ENCODE measurements at places on chromosomes 2 and 18. TPM values are rescaled to one million over a fixed set of nuclear protein-coding genes. Genes with fewer than 3 reads are reported as not detected.

ANKRD30BL gene
- total RNA-seq = not detected

ELP2 gene
- total RNA-seq = 109 TPM

- DNase-seq = no peak
These were observed 146.2 kb upstream of the MSH6 start for GRCh38 chr2:47636596-47637264.

DNA sequence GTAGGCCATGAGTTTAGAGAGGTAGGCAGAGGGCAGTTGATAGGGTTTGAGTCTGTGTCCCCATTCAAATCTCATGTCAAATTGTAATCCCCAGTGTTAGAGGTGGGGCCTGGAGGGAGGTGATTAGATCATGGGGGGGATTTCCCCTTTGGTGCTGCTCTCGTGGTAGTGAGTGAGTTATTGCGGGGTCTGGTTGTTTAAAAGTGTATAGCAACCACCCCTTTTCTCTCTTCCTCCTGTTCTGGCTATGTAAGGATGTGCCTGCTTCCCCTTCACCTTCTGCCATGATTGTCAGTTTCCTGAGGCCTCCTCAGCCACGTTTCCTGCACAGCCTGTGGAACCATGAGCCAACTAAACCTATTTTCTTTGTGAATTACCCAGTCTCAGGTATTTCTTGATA, 25.5 kb downstream of the MARCHF4 start:
- DNase-seq = no peak

- DNase-seq = no peak
These were observed 55.4 kb upstream of the COL5A2 start for GRCh38 chr2:189234991-189235390.

GRCh38 chr2:37343537-37344434, 644 bp upstream of the QPCT start:
- DNase-seq = no peak

DNER gene
- 2.9 TPM for total RNA-seq

CMPK2 gene
- 1.5 TPM for total RNA-seq

DNA sequence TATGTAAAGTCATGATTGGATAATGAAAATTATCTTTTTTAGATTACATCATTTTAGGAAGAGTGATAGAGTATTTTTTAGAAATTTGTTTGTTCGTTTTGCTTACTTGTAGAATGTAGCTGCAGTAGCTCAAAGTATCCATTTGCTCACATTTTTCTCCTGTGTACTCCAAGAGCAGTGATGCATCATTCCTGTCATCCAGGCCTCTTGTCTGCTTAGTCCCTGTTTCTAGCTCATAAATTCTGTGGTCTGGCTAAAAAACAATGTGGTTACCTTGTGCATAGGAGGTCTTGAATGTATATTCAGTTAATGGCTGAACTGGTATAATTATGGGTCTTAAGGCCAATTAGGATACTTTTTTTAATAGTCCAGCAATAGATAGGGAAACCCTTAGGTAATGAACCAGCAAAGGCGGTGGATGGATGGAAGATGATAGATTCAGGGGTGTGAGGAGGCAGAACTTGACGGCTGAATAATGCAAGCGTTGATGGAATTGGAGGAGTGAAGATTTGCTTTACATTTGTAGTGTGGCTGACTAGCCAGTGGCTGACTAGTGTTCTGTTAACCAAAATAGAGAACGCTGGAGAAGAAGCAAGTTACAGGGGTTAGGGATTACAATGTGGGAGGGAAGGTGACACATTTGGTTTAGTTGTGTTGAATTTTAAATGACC, 145.0 kb downstream of the ZNF407 start:
- no peak for DNase-seq

- DNase-seq = no peak
These were observed 640 bp upstream of the SPR start for GRCh38 chr2:72886505-72887031.

- DNase-seq = no peak
These were observed 72.3 kb downstream of the LDLRAD4 start for GRCh38 chr18:13290856-13291271.

DNA sequence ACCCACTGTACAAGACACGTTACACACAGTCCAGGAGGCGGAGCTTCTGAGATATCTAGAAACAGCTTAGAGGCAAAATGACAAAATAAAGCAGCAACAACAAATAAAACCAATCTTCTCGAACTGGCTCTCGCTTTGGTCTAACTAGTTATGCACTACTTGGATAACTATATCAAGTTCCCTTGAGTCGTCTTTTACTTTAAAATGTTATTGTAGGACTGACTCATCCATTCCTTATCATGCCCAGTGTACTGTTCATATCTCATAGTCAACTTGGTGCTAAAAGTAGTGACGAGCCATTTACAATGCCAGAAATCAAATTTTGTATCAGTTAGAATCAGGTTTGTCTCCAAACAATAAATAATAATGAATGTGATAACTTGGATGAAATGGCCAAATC, 102.5 kb upstream of the SLC35G4 start:
- DNase-seq = no peak

MC2R gene
- total RNA-seq = not detected

CCL20 gene
- total RNA-seq = 0.30 TPM

FAM161A gene
- total RNA-seq = 7.3 TPM

DNA sequence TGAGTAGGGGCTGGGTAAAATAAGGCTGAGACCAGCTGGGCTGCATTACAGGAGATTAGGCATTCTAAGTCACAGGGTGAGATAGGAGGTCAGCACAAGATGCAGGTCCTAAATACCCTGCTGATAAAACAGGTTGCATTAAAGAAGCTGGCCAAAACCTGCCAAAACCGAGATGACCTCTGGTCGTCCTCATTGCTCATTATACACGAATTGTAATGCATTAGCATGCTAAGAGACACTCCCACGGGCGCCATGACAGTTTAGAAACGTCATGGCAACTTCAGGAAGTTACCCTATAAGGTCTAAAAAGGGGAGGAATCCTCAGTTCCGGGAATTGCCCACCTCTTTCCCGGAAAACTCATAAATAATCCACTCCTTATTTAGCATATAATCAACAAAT, 132.2 kb downstream of the ARL4C start:
- no peak for DNase-seq

NRP2 gene
- 1.2 TPM for total RNA-seq

- DNase-seq = no peak
These were observed 849 bp upstream of the TMEM18 start for GRCh38 chr2:677959-678550.

DNA sequence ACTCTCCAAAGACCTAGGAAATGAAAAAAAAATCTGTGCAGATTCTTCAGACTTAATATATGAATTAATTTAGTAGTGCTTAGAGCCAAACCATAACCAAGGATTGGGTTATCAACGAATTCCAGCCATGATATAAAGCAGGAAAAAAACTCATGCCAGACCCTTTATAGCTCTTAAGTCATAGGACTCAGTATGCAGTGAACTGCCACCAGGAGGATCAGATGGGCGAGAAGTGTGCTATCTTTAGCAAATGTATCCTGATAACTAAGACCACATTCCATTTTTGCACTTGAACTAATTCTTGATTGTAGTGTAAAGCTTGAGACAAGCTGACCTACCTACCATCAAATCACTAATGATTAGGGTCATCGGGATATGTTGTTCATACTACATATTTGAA, 178.1 kb downstream of the IKZF2 start:
- no peak for DNase-seq

- no peak for DNase-seq
These were observed 193.5 kb downstream of the SS18 start for GRCh38 chr18:25896956-25897355.

GPAT2 gene
- total RNA-seq = 54.2 TPM

RPE gene
- total RNA-seq = 67.6 TPM

RALB gene
- total RNA-seq = 42.8 TPM

DNA sequence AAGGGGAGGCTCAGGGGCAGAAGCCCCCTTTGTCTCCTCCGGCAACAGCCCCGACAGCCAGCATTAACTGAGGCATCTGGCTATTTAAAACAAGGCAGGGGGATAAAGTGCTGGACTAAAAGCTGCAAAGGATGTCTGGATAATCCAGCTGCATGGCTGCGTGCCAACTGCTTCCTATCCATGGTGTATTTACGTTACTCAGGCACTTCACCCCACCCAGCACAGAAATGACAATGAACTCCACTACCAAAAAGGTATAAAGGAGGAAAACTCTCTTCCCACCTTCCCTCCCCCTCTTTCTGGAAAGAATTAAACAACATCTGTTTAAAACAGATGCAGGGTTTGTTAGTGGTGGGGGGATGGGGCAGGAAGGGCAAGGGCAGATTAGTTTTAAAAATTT, 82.5 kb downstream of the SPRED2 start:
- no peak for DNase-seq

DNA sequence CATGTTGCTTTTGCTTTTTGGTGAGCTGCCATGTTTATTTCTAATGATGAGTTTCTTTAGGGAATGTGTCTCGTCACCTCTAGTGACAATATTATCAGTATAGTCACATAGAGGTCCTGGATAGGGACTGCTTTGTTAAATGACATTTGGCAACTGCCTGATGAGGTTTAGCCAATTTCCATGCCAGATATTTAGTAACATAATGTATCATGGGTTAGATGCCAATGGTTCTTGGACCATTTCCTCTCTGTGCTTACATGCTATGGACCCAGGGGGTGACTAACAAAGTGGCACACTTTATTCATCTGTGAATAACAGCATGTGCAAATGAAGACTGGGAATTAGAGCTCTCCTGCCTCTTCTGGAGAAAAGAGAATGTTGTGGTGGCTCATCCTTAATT, 56.2 kb upstream of the RAB27B start:
- no peak for DNase-seq

C2orf15 gene
- total RNA-seq = 1.9 TPM

DNA sequence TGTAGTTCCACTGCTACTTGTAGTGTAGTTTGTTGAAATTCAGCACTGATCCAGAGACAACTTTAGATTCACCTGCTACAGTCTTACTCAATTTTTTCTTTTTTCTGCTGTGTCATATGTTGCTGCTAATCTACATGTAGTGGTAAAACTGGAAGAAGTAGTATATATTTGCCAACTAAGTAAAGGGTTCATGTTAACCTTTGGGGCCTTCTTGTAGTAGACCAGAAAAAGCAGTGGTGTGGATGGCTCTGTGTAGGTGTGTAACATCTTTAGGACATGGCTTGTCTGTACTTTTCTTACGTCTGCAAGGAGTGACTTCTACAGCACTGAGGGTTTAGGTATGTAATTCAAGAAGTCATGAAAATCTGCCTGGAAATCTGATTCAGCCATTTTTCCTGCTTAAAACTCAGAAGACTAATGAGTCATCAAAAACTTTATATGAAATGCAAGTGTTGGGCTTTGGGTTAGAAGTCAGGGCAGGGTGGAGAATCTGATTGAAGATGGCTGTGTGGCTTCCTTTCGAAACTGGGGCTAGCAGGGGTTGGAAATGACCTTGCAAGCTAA, 8.4 kb downstream of the PTPRM start:
- DNase-seq = no peak

DNA sequence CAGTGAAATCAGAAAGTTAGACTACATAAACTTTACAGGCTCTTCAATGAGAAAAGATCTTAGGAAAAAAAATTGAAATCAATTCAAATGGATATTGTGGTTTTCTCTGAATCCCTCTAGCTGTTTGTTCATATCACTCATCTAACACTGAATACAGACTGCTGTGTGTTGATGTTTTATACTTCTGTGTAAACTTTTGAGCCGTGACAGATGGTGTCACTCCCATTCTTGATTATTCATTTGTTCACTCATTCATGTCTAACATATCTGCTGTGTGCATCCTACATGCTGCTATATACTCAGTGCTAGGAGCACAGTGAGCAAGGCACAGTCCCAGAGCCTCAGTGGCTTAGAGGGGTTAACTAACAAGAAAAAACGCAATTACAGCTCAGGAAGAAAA, 12.6 kb downstream of the KLHL23 start:
- no peak for DNase-seq

TSGA10 gene
- total RNA-seq = 6.6 TPM

DNA sequence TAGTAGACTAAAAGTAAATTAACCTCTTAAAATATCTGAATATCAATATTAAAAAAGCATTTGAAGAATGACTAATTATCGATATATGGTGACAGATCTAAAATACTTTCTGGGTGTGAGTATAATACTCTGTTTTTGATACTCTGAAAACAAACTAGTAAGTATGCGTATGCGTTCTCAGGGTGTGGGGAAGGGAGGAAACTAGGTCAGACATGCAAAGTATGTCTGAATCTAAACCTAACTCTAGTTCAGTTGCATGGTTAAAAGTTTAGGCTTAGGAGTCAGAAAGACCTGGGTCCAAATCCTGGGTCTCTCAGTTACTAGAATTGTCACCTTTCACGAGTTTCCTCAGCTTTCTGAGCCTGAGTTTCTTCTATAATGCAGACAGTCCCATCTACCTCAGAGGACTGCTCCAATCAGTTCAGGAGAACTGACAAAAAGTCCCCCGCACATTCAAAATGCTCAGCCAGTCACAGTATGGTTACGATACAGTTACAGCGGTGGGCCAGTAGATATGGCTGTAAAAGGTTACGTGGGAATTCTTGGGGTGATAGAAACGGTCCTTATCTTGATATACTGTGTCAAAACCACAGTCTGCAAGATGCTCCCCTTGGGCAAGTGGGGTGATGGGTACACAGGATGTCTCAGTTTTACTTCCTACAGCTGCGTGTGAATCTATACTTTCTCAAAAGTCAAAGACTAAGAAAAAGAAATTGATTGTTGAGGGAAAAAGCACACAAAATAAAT, 29.2 kb downstream of the UNC50 start:
- no peak for DNase-seq

DNA sequence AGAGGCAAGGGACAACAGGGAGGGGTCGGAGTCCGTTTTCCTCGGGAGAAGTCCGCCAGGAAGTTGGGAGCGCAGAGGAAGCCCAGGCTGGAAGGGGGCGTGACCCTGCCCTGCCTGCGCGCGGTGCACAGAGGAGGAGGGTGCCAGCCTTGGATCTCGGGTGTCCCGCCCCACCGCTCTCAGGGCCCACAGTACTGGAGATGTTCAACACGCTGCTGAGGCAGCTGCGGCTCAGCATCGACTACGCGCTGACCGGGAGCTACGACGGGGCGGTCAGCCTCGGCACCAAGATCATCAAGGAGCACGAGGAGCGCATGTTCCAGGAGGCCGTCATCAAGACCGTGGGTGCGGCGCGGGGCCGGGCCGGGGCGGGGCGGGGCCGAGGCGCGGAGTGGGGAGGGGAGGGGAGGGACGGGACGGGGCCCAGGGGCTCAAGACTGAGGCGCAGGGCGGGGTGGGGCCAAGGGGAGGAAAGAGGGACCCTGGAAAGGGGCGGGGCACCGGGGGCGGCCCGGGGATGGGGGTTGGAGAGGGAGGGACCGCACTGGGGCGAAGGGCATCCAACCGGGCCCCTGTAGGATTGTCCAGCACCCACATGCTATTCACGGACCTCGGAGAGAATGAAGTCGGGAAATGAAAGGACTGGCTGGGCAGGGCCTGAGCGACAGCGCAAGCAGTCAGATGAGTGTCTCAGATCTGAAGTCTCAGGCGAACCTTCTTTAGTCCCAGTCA, 36.6 kb downstream of the POMC start:
- DNase-seq = no peak

- no peak for DNase-seq
These were observed 50.5 kb upstream of the SLC1A4 start for GRCh38 chr2:64938607-64939285.

DNA sequence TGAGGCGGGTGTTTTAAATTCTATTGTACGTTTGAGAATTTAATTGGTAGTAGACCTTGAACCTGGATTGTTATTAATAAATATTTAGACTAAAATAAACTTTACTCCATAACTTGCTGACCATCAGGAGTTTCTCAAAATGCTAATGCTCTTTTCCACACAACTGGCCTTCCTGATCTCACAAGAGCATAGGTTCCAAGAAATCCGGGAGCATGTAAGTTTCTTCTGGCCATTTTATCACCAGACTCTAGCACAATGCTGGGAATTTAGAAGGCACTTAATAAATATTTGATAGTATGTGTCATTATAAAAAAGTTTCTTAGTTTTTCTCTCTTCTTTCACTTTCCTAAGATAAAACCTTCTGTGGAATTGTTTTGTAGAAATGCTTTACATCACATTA, 2047.1 kb downstream of the SUCLG1 start:
- DNase-seq = no peak

Measured in HCT116 (cell line).